Uterus (tissue), 4 donors: ENCODE measurements at places on chromosomes 7 and 10. TPM values are rescaled to one million over a fixed set of nuclear protein-coding genes. Genes with fewer than 3 reads are reported as not detected.
A peak's percentile ranks its signal among the peaks of the same experiment; 100 is the strongest.

GRCh38 chr7:41879403-41879802, 176.5 kb upstream of the INHBA start:
- no peaks in the 10 kb centered on the region for H3K36me3 ChIP-seq
- DNase-seq, result no peak
- no peaks in the 10 kb centered on the region for H3K27me3 ChIP-seq
- no peak overlapping the region for H3K4me3 ChIP-seq
- no peaks in the 10 kb centered on the region for H3K4me1 ChIP-seq

DNA sequence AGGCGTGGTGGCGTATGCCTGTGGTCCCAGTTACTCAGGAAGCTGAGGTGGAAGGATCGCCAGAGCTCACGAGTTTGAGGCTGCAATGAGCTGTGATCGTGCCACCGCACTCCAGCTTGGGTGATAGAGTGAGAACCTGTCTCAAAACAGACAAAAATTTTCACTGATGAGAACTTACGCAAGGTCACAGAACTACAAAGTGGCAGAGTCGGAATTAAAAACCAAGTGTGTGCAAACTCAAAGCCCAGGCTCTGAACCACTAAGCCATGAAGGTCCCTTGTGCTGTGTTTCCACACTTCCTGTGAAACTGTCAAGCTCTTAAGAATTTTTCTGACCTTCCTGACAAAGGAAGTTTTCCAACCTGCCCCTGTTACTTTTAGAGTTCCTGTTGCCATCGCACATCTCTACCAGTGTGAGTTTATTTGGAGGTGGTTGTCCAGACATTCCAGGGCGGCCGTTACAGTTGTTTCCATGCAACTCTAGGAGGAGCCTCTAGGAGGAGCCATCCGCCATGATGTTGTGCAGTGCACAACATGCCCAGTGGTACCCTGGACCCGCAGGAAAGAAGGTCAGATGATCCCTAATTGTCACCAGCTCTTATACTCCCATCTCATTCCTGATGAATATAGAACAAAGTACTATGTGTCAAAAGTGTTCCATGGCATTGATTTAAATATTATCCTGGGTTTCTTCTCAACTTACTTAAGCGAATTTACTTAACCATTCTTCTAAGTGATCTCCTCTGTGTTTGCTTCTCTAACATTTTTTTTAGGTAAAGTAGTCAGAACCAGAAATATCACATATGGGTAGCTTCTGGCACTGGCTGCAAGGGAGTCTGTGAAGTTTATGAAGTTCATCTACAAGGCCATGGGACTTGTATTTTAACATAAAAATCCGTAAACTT, 49.0 kb upstream of the LYZL1 start:
- H3K27ac ChIP-seq, result peak overlapping the region; percentile 13
- no peaks in the 10 kb centered on the region for H3K36me3 ChIP-seq
- no peaks in the 10 kb centered on the region for H3K4me1 ChIP-seq
- no peak for DNase-seq

DNA sequence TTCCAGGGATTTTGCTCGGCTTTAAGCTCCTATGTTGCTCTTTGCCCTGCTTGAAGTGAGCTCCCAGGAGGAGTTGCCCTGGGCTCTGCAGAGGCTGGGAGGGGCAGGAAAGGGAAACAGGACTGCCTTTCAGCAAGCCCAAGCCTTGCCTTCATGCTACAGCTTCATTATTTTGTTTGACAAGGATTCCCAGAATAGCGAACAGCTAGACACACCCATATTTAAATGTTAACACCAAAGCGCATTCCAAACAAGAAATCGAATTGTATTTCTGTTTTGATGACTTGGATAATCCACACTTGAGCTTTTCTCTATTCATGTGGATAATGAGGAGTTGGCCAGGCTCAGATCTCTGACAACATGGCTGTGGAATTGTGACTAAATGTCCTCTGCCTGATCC, 6.3 kb downstream of the KIAA1217 start:
- no peaks in the 10 kb centered on the region for H3K4me1 ChIP-seq
- DNase-seq, result no peak
- no peaks in the 10 kb centered on the region for H3K36me3 ChIP-seq

DNA sequence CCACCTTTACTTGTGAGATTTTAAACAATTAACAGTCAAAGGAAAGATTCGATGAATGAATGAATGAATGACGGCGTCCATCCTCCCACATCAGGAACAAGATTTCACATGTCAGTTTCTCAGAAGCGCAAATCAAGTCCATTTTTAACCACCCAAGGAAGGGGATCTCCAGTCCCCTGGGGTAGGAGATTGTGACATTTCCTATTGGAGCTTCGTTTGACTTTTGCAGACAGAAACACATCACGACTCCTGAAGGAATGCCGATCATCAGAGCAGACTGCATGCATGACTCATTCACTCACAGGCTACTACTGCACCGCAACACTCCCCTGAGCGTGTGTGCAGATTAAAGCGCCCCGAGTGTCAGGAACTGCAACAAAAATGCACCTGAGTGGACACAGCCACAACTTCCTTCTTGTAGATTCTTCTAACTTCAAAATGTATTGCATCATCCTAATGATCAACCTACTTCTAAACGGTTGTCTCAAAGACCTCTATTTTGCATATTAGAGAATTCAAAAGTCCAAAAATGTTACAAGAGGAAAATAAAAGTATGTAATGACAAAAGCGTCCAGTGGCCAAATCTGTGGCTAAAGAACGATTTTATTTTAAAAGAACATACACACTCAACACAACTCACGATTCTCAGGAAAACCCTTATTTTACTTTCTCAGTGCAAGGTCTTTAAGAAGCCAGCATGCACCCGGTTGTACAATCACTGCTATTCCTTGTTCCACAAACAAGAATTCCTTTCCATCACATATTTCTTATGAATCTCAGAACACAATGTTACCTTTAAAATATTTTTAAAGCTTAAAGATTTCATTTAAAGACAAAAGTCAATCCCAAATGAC, 172.6 kb downstream of the FAM107B start:
- peak overlapping the region; percentile 4 for H3K27ac ChIP-seq
- H3K4me1 ChIP-seq, result peaks cover 6% of the 10 kb centered on the region
- DNase-seq, result peak; percentile 41

- DNase-seq, result no peak
- no peaks in the 10 kb centered on the region for H3K36me3 ChIP-seq
- H3K4me1 ChIP-seq, result no peaks in the 10 kb centered on the region
- no peak overlapping the region for H3K4me3 ChIP-seq
Observed at GRCh38 chr7:157514746-157515145, 177.9 kb downstream of the DNAJB6 start.

- no peak overlapping the region for H3K27ac ChIP-seq
- DNase-seq, result no peak
- no peak overlapping the region for H3K4me3 ChIP-seq
- H3K4me1 ChIP-seq, result peaks cover 9% of the 10 kb centered on the region
Observed at GRCh38 chr7:155665957-155666287, 21.5 kb downstream of the RBM33 start.

DNA sequence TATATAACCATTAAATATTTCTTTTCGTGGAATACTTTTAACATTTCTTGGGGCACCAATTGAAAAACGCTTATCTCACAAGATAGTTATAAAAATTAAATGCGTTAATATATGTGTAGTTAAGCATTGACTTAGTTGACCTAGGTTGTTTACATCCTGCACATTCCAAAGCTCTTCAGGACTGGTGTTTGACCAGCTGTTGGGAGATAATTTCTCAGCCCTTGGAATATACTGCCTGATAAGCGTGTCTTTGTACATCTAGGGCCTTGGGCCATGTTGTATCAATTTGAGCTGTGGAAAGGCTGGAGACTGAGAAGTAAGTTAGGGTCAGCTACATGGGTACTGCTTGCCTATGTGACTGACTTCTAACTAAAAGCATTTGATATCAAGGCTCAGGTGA, 90.0 kb upstream of the AOAH start:
- no peaks in the 10 kb centered on the region for H3K4me1 ChIP-seq
- no peak overlapping the region for H3K4me3 ChIP-seq
- no peak overlapping the region for H3K27ac ChIP-seq
- DNase-seq, result no peak

DNA sequence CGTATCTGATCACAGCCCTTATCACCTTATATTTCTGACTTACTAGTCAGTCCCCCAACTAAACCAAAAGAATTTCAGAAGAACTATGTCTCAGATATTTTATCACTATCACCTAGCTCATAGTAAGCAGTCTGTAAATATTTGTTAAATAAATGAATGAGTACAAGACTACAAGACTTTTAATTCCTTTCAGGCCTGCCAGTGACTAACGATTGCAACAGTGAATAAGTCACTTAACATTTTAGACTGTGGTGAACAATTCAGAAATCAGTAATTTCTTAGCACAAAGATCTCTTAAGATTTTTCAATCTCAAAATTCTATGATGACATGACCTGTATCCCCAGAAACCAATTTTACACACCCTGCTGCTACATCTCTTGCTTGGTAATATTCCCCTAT, 162.2 kb downstream of the IMMP2L start:
- no peak for DNase-seq
- H3K4me1 ChIP-seq, result no peaks in the 10 kb centered on the region
- H3K36me3 ChIP-seq, result no peaks in the 10 kb centered on the region
- H3K27ac ChIP-seq, result no peak overlapping the region

- no peaks in the 10 kb centered on the region for H3K4me1 ChIP-seq
- no peaks in the 10 kb centered on the region for H3K36me3 ChIP-seq
- peak overlapping the region; percentile 98 for H3K27ac ChIP-seq
- H3K4me3 ChIP-seq, result peak overlapping the region; percentile 100
- H3K27me3 ChIP-seq, result no peaks in the 10 kb centered on the region
Observed at GRCh38 chr7:148884299-148885022, 370 bp upstream of the EZH2 start.

The AGMO gene
- total RNA-seq, result not detected

The KLF14 gene
- total RNA-seq, result not detected

The ERCC6 gene
- total RNA-seq, result 7.9 TPM
